ENCODE measurements at places on chromosomes 7 and 10.

GRCh38 chr10:120514035-120514620 is 57.1 kb downstream of the PLPP4 start:
- no peak for DNase-seq

- no peak for DNase-seq
These were observed 11.8 kb downstream of the ZAN start for GRCh38 chr7:100745184-100745583.

- DNase-seq = no peak
These were observed 62.9 kb downstream of the SYPL1 start for GRCh38 chr7:106049139-106049752.

DNA sequence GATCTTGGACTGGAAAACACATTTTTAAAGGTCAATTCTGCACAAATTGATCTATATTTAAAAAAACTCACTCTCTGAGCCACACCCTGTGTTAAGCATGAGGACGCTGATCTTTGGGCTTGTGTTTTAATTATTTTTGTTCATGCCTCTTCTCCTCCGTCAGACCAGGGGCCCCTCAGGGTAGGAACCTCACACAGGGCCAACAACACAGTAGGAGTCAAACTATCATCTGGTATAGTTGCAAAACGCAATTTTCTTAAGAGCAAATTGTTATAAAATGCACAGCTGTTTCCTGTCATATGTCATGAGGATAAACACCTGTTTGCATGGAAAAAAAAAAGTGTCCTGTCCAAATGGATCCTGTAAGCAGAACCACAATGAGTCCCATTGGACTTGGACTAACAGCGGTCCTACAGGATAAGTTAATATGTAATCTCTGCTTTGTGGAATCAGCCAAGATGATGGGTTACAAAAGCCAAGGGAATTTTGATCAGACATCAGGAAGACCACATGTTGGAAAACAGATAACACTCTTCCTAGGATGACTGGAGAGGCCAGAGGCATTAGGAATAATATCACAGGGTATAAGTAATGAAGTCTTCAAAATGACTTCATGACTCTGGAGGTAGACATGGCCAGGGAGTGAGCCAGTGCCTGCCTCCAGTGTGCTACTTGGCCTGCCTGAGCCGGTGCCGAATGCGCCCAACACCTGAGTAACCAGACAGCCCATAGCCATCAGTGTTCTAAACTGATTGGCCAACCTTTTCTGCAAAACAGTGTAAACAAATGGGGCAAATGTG is 184.9 kb upstream of the ADCY1 start:
- no peak for DNase-seq

DNA sequence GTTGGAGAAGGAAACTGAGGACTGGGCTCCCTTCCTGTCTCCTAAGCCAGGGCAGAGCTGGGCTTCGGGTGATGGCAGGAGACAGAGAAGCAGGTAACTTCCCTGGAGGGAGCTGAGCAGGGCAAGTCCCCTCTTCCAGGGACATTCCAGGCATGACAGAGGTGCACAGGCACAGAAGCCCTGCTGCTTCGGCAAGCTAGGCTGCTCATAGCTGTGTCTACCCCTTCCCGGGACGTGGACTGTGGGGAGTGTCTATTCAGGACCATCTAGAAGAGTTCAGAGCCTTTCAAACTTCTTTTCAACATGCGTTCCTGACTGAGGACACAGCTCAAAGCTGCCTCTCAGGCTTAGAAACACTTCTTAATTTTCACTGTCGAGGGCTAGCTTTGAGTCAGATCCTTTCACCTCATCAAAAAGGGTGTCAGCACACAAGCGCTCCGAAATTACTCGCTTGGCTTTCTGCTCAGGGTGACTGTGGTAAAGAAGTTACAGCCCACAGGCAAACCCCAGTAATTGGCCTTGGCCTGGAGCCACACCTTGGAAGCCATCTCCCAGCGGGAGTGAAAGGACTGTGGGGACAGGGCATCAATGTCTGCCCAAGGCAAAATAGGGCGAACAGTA is 63.7 kb upstream of the STEAP1B start:
- DNase-seq = no peak

Measured in esophagus squamous epithelium (tissue), 5 donors.